Left lung (tissue), 14 donors: ENCODE measurements at places on chromosomes 4 and X. TPM values are rescaled to one million over a fixed set of nuclear protein-coding genes. Genes with fewer than 3 reads are reported as not detected.

DNA sequence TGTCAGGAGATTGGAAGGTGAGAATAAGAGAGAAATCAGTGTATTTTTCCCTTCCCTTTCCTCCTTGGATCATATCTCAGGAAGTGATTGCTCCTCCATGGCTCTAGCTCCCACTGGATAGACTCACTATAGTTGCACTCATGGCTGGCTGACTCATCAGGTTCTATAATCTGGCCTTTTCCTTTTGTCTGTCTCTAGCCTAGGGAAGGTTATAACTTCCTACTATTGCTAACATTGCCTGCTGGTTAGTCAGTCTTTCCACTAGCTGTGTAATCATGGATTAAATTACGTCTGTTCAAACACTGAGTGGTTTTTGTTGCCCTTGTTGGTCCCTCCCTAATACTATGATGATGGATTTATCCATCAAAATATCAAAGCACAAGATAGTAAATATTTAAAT lies 195.5 kb upstream of the VEGFC start:
- DNase-seq: no peak

DNA sequence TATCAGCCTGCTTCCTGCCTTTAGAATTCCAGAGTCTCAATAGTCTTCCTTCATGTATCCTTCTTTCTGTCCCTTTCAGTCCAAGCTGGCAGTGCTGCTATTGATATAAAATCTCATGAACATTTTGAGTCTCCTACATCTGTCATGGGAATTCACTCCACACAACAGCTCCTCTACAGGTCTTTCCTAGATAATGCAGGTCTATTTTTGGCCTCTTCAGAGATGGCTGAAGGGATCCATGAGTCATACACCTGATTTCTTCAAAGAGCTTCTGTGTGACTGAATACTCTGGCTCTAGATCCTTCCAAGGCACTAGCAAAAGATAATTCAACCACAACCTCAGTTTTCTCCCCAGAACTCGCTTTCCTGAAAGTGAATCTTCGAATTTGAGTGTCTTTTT lies 115.4 kb downstream of the STPG2 start:
- no peak for DNase-seq

- no peak for DNase-seq
These were observed 27.8 kb downstream of the RP2 start for GRCh38 chrX:46864606-46865005.

DNA sequence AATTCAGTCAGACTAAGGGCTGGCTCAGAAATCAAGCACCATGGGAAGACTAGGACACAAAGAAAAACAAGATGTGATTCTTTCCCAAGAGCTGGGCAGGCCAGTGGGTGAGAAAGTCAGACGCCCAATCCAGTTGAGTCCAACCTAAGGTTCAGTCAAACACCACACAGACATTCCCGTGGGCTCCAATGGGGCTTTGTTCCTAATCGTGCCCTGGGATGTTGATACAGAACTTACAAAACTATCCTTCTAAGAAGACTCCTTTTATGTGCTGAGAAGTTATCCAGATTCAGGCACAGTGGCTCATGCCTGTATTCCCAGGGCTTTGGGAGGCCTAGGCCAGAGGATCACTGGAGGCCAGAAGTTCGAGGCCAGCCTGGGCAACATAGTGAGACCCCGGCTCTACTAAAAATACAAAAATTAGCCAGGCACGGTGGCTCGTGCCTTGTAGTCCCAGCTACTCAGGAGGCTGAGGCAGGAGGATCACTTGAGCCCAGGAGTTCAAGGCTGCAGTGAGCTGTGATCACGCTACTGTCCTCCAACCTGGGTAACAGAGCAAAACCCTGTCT lies 3.7 kb downstream of the BLOC1S4 start:
- no peak for DNase-seq

DNA sequence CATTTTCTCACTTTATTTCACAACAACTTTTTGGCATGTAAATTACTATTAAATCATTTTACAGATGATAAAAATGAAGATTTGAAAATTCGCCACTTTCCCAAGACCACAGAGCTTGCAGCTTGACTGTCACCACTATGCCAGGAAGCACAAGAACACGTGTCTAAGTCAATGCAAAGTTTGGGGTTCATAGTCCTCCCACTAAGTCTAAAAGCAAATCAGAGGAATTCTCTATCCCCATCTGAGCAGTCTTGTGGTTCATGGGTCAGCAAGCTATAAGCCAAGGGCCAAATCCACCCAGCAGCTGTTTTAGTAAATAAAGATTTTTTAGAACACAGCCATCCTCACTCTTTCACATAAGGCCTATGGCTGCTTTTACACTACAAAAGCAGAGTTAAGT lies 833.3 kb upstream of the INTU start:
- DNase-seq: peak; percentile 54

DNA sequence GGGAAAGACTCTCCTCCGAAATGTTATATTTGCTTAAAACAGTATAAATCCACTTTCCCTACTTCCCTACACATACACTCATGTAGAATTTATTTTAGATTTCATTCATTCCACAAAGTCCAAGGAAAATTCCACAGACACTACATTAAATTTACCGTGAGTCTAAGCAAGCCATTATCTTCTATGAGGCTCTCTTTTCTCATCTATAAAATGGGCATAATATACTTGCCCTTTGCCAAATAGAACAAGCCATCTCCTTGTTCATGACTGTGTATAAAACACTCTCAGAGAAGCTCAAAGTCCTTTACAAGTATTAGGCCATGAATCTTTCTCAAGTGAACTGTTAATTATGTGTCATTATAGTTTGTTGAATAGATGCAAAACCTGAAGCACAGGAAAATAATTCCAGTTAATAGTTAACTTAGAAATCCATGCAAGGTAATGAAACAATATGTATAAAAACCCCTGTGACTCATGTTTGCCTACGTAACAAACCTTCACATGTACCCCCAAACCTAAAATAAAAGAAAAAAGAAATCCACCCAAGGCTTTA lies 10.7 kb downstream of the TEC start:
- DNase-seq: no peak

- peak; percentile 19 for DNase-seq
These were observed 357.5 kb downstream of the RAPGEF2 start for GRCh38 chr4:159460371-159460770.

GRCh38 chr4:48047421-48047844 lies 30.9 kb downstream of the NIPAL1 start:
- no peak for DNase-seq

DNA sequence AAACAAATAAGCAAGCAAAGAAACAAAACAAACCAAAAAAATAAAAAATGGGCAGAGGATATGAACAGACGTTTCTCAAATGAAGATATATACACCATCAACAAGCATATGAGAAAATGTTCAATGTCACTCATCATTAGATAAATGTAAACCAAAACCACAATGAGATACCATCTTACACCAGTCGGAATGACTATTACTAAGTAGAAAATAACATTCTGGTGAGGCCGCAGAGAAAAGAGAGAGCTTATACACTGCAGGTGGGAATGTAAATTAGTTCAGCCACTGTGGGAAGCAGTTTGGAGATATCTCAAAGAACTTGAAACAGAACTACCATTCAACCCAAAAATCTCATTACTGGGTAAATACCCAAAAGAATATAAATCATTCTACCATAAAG lies 321.0 kb upstream of the SLIT2 start:
- DNase-seq: no peak

DNA sequence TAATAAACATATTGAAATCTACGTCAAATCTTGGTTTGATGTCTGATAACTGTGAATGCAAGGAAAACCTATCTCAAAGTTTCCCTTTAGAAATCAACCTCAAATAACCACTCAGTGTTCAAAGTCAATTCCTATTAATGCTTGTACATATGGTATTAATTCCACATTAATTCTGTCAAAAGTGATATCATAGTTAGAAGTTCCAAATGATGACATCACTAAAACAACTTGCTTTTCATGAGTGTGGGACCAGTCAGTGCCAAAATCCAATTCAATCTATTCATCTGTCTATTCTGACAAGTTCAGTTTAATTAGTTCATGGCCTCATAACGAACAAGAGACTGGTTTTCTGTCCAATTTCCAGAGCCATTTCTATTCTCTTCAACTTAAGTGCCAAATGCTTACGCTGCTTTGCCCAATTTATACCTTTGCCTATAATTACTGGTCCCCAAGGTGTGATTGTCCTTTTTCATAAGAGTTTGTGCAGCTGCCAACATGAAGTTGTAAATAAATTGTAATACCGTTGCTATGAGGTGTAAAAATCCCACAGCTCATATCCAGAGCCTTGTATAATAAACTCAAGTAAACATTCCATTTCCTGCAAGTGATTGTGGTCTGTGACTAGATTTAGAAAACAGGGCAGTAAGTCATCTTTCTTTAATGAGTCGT lies 476.2 kb downstream of the RAB28 start:
- DNase-seq: no peak

LPAR4 gene
- polyA plus RNA-seq: 5.5 TPM

- DNase-seq: no peak
These were observed 106.0 kb downstream of the TMEM144 start for GRCh38 chr4:158316264-158316663.

DNA sequence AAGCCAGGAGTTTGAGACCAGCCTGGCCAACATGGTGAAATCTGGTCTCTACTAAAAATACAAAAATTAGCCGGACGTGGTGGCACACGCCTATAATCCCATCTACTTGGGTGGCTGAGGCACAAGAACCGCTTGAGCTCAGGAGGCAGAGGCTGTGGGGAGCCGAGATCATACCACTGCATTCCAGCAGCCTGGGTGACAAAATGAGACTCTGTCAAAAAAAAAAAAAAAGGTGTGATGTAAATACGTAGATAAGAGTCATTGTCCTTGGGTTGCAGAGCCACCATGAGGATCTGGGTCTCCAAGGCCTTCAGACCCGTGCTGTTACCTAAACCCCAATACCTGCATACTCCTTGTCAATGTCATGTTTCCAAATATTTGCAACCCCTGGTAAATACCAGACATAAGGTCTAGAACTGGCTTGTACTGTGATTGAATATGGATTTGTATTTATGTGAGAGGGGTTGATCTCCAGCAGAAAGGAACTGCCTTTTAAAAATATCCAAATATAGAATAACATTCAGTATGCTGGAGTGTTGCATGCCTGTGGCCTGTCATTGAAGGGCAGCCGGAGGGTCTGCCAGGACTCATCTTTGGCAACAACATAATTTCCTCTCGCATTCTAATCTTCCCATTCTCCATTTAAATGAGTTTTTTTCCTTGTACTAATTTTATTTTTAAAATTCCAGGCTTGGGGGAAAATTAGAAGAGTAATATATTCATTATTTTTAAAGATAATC lies 40.4 kb downstream of the ATXN3L start:
- DNase-seq: no peak

- DNase-seq: no peak
These were observed 5.1 kb upstream of the SPON2 start for GRCh38 chr4:1177274-1178141.

DNA sequence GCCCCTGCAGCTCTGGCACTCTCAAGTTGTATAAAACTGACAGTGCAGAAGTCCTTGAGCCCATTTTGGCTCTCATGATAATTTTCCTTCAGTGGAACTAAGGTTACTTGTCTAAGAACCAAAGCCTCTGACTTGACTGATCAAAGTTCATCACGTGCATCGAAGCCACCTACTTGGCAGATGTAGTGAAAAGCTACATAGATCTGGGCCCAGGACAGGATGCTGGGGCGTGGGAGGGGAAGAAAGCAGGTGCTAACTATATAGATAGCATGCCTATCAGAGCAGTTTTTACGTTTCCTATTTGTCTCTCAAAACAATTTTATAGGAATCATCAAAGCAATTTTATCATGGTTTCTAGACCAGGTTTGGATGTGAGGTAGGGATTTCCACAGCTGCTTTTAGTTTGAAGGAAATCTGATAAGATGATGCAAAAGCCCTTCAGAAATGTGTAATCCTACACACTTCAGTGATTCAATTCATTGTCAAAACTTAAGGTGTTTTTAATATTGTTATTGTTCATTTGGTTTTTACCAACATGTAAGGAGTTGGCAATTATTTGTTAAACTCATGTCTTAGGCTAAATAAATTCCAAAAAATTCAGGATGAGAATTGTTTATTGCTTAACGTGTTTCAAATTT lies 1.2 kb upstream of the CD40LG start:
- no peak for DNase-seq

GRCh38 chrX:104427073-104427472 lies 138.9 kb upstream of the IL1RAPL2 start:
- DNase-seq: no peak

LYAR gene
- 20.3 TPM for polyA plus RNA-seq

DNA sequence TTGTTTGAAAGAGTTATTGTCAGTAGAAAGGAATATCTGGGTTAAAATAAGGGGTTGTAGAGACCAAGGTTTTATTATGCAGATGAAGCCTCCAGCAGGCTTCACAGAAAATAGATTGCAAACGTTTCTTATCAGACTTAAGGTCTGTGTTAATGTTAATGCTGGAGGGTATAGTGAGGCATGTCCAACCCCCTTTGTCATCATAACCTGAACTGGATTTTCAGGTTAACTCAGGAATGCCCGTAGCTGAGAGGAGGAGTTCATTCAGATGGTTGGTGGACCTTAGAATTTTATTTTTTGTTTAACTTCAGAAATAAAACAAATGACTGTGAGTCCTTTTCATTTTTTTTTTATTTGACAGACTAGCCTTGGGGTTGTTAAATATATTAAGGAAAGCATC lies 354.1 kb downstream of the GPM6A start:
- DNase-seq: no peak

DNA sequence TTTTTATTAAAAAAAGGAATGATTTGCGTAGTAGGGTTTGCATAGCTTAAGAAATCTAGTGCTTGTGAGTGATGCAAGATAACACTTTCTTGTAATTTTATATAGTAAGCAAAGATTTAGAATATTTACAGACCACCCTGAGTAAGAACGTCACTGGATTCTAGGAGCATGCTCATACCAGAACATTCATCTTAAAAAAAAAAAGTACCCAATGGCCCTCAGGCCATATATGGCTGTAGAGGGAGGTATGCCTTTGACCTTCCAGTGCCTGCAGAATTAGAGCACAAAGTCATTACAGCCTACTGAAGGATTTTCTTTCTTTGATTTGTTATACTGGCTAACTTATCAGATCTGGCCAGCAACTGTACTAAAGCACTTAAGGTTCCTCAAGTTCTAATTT lies 236.3 kb upstream of the GYPA start:
- no peak for DNase-seq

DNA sequence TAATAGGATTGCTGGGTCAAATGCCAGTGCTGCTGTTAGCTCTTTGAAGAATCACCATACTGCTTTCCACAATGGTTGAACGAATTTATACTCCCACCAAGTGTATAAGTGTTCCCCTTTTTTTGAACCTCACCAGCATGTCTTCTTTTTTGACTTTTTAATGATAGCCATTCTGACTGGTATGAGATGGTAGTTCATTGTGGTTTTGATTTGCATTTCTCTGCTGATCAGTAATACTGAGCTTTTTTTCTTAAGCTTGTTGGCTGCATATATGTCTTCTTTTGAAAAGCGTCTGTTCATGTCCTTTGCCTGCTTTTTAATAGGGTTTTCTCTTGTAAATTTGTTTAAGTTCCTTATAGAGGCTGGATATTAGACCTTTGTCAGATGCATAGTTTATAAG lies 14.8 kb downstream of the USP38 start:
- DNase-seq: no peak

MGARP gene
- polyA plus RNA-seq: 0.45 TPM

DNA sequence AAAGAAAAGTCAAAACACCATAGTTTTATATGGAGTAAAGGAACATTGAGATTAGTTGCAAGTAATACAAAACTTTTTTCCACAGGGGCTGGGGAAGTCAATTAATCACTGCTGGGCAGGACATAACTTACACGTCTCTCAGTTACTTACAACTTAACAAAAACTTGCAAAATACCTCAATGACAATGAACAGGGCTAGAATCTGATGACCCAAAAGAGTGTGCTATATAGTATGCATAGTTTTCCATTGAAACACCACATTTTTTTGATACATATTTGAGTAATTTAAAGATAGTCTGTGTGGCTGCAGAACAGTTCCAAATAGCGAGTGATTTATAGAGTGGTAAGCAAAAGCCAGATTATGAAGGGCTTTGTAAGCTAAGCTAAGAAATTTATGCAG lies 172.3 kb upstream of the TRPC5 start:
- DNase-seq: no peak
